ENCODE measurements at places on chromosomes 3 and 15.

DNA sequence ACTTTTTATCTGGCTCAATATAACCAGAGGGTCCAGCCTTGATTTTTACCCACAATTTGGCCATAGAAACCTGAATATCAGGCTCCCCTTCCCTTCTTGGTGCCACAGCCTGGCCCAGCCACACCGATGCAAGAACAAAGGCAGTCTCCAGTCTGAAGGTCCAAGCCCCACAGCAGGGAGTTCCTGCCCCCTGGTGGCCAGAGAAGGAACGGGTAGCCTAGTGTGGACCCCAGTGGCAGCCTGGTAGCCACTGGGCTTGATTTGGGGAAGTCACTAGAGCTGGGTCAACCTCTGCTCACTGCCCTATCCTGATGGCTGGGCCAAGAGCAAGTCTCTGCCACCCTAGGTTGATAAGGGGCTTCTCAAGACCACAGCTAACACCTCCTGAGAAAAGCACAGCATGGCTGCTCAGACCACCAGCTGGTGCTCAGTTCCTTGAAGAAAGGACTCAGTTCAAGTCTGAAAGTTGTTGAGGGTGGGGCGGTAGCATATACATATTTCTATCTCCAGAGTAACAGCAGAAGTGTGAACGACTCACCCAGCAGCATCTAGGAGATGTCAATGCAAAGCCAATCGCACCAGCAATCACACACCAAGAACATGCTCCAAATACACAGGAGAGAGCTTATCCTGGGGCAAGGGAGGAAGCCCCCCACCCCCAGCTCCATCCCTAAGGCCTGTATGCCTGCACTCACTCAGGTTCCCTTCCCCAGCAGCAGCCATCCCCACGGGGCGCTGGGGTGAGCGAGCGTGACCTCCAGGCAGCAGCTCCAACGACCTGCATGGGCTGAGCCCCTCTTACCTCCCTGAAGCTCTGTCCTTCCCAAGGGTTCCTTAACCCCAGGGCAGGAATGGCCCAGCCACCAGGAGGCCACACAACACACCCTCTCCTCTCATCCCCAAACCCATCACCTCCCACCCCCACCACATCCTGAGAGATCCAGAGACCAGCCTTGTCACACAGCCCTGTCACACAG is 7.6 kb downstream of the PFKFB4 start:
- DNase-seq = peak; percentile 48

DNA sequence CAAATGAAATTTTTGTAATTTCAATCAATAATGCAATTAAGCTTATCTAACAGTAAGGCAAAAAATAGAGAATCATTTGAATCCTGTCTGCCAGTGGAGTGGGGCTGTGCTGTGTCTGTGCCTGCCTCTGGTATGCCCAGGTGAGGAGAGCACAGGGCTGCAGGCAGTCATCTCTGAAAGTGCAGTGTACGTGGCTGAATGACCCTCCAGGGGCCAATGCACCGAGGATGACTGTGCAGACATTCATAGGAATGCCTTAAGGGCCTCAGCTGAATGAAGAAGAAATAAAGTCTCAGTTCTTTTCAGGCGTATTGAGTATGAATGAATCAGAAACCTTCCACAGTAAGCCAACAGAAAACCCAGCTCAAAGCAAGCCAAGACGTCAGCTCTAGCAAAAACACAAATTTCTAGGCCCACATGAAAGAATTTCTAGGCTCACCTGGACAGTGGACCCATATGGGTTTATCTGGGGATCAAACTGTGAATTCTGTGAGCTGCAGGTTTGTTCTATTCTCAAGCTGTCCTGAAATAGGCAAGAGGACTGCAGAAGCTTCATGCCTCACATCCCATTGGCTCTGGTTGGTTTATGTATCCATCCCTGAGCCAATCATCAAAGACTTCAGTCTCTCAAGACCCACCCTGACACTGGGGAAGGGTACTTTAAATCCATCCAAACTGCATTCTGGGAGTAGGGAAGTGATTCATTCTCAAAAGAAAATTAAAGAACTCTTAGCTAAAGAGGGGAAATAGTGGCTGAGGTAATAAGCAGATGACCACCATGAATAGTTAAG is 123.4 kb downstream of the SSR3 start:
- DNase-seq = no peak

DNA sequence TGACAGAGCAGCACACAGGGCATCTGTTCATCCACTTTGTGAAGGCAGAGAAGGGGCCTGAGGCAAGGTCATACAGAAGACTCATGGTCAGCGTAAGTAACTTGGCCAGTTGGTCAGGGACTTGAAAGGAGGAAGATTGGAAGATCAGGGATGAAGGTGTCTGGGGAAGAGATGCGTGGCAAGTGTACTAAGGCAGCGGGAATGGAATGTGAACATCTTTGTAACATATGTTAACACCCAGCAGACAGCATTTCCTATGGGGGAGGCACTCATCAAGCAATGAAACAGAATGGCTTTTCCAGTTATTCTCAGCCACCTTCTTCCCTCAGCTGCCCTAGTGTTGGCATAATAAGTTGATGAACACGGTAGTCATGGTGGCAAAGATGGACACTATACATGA is 7.8 kb upstream of the RFC4 start:
- DNase-seq = no peak

- no peak for DNase-seq
Measured at GRCh38 chr3:118229196-118229595, 805.5 kb downstream of the IGSF11 start.

GRCh38 chr15:45443645-45444044 is 65.3 kb upstream of the GATM start:
- no peak for DNase-seq

GRCh38 chr3:114128231-114128630 is 50.6 kb downstream of the DRD3 start:
- no peak for DNase-seq

GRCh38 chr3:168596175-168596823 is 500.6 kb upstream of the GOLIM4 start:
- DNase-seq = no peak

DNA sequence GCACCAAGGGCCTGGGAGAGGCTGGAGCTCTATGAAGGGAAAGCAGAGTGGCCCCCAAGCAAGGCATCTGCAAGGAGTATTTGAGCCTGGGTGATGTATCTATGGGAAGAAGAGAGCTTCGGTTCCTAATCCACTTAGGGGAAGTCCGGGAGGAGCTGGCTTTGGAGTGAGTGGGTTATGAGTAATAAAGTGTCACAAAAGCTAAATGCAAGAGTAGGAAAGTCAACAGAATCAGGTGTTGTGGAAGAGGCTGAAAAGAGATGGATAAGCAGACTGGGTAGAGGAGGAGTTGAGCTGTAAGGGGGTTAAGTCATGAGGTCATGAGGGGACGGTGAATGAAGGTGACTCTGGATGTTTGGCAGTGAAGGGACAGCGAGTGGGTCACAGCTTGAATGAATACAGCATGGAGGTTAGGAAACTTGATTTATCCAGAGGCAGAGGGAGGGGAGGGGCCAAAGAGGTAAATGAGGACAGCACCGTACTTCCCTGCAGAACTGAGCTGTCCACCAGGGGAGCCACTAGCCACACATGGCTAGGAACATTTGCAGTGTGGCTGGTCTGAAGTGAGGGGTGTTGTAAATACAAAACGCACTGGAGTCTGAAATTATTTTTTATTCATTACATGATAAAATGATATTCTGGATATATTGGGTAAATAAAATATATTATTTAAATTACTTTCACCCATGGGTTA is 83.3 kb downstream of the ADCY5 start:
- no peak for DNase-seq

DNA sequence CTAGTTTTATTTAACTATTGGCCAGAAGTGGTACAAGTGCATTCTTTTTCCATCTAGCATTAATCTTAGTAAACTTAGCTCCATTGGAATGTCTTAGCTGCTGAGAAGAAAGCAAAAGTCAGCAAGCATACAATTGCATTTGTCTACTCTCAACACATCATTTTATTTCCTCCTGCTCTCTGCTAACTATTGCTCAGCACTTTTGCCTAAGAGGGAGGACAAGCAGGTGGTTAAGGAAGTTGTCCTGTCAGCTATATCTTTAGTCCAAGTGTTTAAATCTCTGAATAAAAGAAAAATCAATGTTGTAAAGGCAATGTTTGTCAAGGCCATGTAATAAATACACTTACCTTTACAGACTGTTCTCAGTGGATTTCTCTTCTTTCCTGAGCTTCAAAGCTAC is 51.0 kb downstream of the FHIT start:
- no peak for DNase-seq

- no peak for DNase-seq
Measured at GRCh38 chr3:176214758-176215157, 982.5 kb downstream of the TBL1XR1 start.

DNA sequence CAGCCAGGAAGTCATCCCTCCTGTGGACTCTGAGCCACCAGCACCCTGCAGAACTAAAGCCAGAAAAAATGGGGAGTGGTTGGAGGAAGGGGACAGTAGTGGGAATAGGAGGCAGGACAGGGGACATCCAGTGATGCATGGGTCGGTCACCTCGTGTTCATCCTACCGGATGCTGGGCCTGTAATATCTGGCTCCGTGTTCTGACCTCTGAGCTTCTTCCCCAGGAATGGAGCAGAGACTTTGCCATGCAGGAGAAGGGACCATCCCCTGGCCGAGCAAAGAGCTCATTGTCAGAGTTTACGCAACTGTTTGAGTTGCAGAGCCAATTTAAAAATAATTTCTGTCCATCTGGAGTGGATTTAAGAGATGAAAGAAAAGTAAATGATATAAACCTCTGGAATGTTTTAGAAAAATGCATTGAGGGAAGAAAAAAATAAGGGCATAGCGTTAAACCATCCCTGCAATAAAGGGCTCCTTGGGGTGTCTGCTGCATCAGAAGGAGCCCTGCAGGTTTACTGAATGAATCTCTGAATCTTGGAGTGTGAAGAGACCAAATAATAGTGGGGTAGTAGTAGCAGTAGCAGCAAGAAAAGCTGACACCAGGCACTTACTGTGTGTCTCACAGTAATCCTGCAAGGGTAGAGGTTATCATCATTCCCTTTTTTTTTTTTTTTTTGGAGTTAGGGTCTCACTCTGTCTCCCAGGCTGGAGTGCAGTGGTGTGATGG is 70.9 kb downstream of the AAGAB start:
- no peak for DNase-seq

- DNase-seq = no peak
Measured at GRCh38 chr3:171812811-171813210, 2.5 kb upstream of the PLD1 start.

DNA sequence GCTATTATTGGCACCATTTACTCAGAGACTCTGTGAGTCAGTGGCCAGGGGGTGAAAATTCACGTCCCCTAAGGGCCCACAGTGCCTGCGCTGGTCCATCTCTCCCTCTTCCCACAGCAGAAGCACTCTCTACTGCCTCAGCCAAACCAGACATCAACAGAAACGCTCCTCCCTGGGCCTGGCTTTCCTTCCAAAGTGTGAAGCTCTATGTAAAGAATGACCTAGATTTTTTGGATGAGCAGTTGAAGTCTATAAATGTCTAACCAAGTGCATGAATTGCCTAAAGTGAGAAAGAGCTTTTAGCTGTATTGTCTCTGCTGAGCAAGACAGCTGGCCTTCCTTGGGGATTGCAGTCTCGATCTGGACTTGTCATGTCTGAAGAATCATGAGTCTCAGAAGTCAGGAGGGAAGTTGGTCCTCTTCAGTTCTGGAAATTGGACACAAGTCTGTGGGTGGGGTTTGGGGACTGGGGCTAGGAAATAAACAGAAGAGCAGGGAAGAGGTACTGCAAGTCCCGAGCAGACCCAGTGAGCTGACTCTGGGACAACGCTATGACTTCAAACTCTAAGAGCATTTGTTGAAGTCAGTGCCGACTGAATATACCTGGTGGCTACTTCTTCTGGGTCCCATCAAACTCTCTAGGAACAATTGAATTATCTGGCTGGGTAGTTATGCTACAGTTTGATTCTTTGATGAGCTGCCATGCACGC is 29.0 kb downstream of the RASGRP1 start:
- DNase-seq = no peak

DNA sequence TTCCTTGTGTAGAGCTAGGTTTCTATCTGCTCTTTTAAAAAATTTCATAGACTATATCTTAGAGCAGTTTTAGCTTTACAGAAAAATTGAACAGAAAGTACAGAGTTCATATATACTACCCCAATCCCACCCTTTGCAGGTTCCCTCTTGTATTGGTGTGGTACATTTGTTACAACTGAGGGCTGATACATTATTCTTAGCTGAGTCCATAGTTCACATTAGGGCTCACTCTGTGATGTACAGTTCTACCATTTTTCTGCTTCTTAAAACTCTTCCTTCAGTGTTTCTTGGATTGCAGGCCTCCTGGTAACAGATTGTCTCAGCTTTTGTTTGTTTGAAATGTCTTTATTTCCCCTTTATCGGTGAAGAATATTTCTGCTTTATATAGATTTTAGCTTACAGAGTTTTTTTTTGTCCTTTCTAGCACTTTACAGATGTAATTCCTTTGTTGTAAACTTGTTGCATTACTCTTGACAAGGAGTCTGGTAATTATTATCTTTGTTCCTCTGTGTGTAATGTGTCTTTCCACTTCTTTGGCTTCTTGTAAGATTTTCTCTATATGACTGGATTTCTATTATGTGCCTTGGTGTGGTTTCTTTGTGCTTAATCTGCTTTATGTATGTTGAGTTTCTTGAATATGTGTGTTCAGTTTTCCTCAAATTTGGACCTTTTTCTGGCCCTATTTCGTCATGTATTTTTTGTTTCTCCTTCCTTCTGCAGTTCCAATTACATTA is 25.3 kb downstream of the MEF2A start:
- DNase-seq = no peak

GRCh38 chr3:180319461-180319860 is 282.5 kb upstream of the TTC14 start:
- DNase-seq = no peak

DNA sequence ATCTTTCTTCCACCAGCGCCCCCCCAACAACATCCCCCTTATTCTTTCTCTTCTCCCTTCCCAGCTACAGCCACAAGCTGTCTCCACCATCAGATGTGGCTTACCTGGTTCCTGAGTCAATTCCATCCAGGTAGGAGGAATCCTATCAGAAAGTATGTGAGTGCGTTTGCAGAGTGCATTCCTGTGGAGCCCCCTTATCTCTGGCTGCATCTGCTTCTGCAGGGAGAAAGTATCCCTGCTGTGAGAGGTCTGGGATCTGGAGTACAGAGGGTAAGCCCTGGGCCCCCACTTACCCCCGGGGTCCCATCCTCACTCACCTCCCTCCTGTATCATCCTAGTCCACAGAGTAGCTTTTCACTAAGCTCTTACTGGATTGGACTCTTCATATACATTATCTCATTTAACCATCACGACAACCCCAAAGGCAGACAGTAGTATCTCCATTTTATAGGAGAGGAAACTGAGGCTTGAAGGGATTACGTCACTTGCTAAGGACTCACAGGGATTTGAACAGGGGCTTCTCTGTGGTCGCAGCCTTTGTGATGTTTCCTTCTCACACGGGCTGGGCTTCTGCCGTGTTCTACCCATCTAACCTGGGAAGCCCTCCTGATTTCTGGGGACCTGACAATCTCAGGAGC is 22.2 kb upstream of the MAGEF1 start:
- no peak for DNase-seq

GRCh38 chr3:182795389-182795782 is 2.1 kb downstream of the ATP11B start:
- DNase-seq = no peak

GRCh38 chr15:74752531-74752930 is 3.9 kb downstream of the CYP1A2 start:
- DNase-seq = no peak
